ENCODE measurements at places on chromosomes 7 and 10. TPM values are rescaled to one million over a fixed set of nuclear protein-coding genes. Genes with fewer than 3 reads are reported as not detected.

The FBXL13 gene
- not detected for total RNA-seq

DNA sequence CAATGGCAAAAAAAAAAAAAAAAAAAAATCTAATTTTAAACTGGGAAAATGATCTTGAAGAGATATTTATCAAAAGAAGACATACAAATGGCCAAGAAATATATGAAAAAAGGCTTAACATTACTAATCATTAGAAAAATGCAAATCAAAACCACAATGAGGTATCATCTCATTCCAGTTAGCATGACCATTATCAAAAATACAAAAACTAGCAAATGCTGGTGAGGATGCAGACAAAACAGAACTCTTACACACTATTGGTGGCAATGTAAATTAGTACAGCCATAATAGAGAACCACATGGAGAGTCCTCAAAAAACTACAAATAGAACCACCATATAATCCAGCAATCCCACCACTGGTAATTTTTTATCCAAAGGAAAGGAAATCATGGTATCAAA is 489.6 kb downstream of the TNS3 start:
- DNase-seq = no peak
- no peak overlapping the region for H3K27ac ChIP-seq
- H3K36me3 ChIP-seq = no peaks in the 10 kb centered on the region
- no peak overlapping the region for H3K4me3 ChIP-seq
- H3K27me3 ChIP-seq = no peaks in the 10 kb centered on the region

The HABP2 gene
- total RNA-seq = not detected

The TEX36 gene
- not detected for total RNA-seq

- DNase-seq = no peak
- H3K4me3 ChIP-seq = no peak overlapping the region
- H3K27me3 ChIP-seq = no peaks in the 10 kb centered on the region
- no peak overlapping the region for H3K27ac ChIP-seq
Measured at GRCh38 chr7:85215098-85215497, 28.2 kb upstream of the SEMA3D start.

The ZNF467 gene
- total RNA-seq = 0.25 TPM

DNA sequence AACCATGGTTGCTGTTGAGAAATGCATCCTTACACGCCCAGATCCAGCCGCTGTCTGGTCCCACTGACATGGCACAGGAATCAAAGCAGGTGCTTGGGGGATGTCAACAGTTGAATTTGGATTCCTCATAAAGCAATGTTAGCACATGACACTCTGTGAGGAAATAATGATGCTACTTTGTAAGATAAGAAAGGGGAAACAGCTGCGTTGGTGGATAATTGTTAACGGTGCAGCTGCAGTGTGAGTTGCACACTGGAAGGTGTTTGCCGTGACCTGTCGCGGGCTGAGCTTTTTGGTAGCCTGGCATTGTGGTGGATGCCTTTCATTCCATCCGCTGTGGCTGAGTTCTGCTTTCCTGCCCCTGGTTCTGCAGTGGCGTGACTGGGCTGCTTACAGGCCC is 113.9 kb downstream of the MGMT start:
- no peaks in the 10 kb centered on the region for H3K27me3 ChIP-seq
- DNase-seq = no peak
- H3K27ac ChIP-seq = no peak overlapping the region
- no peaks in the 10 kb centered on the region for H3K4me1 ChIP-seq

DNA sequence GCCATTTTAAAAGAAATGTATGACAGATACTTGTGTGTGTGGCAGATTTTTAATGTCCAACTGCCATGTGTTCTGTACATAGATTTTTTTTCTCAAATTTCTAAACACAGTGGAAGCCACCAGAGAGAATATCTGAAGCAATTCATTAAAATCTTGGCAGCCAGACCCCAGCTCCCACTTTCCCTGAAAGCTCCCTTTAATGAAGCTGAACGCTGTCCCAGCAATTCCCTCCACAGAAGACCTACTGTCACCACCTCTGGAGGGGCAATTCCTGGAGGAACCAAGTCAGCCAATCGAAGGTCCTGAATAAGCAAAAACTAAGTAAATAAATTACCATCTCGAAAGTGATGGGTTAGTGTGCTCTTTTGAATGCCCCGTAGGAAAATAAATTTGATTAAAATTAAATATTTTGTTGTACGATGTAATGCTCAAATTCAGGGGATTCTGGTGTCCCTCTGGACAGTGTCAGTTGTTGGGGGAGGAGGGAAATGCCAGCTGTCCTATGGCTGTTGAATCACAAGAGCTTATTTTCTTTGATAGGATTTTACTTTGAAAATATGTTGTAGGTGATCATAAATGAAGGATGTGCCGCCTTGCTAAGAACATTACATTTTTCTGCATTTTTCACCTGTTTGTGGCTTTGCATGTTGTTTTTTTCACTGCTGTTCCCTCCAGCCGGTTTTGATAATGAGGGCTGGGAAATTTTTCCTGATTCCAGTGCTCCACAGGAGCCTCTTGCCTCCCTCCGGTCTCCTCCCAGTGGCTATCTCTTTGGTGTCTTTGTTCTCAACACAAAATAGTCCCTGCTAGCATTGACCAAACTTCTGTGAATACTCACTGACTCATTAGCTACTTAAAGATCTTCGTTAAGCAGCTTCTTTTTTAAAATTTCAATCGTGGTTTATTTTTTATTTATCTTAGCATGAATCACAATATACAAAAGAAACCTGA is 9.2 kb upstream of the GSAP start:
- H3K4me1 ChIP-seq = peaks cover 31% of the 10 kb centered on the region
- H3K4me3 ChIP-seq = no peak overlapping the region
- peaks cover 11% of the 10 kb centered on the region for H3K27me3 ChIP-seq
- no peak overlapping the region for H3K27ac ChIP-seq

All from activated CD4-positive, alpha-beta memory T cell treated with anti-CD3 and anti-CD28 coated beads, Interleukin-2, amount 10 ng/mL, durations not matched to agents 7 days and 5 days (primary cell).